Fibroblast of mammary gland (primary cell): ENCODE measurements at places on chromosomes 7 and 10.

GRCh38 chr7:154584352-154585252 is 418.3 kb downstream of the PAXIP1 start:
- no peak for DNase-seq

DNA sequence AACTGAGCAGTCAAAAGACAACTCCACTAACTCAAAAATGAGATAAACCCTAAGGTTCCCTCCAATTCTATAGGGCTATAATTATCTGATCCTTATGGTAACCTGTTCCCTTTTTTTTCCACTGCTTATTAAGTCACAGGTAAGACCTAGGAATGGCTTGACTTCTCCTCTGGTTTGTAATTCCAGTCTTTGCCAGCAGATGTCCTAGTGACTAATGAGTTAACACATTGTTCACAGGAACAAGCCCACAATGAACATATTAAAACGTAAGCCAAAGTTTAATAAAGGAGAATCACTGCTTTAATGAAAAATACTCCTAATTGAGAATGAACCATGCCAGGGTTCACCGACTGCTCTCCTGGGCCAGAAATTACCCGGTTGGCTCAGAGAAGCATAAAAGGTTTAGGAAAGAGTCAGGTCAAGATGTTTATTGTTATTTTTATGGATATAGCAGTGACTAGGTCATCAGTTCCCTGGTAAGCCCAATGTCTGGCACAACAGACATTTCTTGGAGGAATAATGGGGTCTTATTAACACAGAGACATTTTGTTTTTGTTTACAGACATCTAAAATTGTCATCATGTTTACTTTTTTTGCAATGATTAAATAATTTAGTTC is 120.1 kb downstream of the ELAPOR2 start:
- peak; percentile 74 for DNase-seq

- peak; percentile 9 for DNase-seq
These were observed 64.0 kb downstream of the MTPAP start for GRCh38 chr10:30284865-30285594.

DNA sequence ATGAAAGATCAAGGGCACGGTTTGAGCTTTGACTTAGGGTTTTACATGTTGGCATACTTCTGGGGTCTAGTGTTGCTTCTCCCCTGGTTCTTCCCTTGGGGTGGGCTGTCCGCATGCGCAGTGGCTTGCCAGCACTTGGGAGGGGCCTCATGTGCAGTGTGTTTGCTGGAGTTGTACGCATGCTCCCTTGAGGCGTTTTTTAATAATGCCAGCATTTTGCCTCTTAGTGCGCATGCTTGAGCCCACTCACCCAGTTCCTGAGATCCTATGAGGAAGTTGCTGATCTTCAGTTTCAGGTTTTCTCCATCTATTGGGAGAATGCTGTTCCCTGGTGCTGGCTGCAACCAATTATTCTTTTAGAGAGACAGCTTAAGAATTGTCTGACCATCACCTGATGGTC is 113.4 kb upstream of the GPR141 start:
- no peak for DNase-seq

DNA sequence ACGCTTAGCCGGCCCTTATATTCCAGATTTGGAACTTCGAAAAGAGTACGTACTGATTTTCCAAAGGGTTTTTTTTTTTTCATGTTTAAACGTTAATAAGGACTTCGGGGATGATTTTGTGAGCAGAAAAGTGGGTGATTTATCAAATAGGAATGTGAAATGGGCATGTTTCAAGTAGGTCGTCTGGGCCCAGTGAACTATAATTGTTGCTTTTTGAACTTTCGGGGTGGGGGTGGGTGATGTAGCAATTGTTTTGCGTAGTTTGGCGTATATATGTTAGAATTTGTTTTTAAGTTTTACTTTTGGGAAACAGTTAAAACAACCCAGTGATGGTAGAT is 299 bp upstream of the PBLD start:
- peak; percentile 64 for DNase-seq

DNA sequence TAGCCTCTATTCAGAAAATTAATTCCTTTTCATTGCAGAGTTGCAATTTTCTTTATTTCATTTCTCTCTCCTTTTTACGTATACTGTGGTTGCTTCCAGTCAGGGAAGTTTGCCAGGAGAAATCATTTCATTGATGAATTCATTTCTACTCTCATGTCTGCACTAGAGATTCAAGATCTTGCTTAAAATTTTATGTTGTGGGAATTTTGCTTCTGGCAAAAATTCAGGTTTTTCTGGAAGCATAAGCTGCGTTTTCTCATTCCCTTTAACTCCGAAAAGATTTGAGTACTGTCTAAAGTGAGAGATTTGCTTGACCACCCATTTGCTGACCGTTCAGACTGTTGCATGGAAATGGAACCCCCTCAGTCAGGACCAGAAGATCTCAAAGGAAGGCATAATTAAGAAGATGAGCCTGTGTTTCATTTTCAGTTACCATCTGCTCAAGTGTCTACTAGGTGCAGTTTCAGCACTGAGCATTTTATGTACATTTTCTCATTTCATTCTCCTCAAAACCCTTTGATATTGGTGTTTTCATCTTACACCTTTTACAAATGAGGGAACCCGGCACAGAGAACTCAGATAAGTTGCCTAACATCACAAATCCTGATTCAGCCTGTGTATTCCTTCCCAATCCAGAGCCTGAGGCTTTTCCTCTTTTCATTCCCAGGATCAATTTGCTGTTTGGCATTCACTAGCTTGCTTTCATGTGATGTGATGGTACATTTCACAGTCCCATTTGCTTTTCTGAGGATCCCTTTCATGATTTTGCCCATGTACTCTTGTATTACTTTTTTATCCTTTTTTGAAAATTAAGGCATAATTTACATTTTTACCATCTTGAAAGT is 3.9 kb downstream of the PTPRZ1 start:
- DNase-seq, result no peak

DNA sequence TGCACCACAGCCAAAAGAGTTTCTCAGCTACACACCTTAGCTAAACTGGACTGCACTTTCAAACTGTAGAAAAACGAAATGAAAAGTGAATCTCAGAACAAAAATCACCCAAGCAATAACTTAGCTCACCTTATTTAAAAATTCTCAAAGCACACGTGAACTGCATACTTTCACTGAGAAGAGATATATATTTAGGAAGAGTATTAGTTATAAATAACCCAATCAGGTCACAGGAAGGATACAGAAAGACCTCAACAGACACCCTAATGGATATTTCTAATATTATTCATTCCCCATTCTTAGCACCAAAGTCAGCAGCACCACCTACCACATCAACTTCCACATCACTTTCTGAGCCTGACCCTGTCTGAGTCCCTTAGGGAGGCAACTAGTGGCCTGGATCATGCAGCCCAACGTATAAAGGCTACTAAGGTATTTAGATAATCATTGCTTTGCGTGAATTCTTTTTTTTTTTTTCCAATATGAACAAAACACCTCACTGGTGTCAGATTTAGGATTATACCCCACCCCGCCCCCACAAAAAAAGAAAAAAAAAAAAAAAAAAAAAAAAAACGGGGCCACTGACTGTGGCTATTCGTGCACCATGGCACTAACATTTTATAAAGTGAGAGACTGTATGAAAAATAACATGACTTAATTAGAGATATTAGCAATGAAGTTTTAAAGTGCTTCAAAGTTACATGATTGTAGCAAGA is 2.6 kb downstream of the ABI1 start:
- peak; percentile 39 for DNase-seq

DNA sequence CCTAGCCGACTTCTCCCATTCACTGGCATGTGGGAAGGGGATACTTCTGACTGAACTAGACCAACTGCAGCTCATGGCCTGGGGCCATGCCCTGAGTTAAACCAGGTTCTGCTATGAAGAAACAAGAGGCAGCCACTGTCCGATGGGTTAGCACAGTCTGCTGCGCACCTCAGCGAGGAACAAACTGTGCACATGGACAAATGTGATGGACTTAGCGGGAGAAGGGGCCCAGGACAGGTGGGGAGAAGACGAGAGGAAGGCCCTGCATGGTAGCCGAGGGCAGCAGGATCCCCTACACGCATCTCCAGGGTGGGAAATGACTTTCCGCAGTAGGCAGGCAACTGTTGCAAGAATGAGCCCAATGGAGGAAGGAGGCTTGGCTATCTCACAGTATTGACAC is 115.0 kb downstream of the PRKAG2 start:
- DNase-seq, result no peak

GRCh38 chr10:62627983-62628382 is 176.5 kb upstream of the ADO start:
- DNase-seq, result no peak

DNA sequence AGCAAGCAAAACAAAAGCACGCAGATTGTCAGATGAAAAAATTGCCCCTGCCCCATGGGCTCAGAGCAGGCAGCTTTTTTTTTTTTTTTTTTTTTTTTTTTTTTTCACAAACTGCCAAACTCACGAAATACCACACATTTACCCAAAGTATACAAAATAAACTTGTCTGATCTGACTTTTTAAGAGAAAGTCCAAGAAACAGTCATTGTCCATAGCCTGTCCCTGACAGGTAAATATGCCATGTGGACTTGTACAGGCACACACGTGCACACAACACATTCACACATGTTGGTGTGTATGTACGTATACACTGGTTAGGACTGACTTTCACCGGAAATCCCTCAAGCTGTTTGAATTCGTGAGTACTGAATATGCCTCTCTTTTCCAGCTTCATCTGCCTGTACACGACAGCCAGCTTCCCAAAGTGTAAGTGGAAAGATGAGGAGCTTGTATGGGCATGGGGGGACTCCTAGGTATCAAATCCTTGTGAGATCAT is 929 bp upstream of the HGF start:
- no peak for DNase-seq

DNA sequence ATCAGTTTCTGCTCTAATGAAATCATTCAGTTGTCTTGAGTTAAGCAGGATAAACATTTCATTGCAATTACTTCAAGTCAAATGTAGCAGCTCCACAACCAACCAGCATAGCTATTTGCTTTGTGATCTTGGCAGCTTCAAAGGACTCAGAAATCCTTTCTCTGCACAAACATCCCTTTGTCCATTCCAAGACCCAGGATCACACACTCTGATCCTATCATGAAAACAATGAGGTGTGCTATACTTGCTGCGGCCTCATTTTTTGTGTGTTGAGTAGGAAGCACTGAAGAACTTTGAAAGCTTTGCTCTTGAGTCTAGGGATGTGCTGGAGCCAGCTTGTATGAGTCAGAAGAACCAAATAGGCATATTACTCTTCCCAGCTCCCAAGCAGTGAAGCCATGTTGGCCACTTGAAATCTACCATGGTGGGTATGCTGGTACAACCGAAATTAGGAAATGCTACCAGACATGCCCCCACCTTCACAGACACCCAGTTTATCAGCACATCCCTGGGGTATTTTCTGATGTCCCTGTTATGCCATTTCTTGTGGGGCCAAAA is 199.4 kb upstream of the PRSS58 start:
- DNase-seq, result no peak

DNA sequence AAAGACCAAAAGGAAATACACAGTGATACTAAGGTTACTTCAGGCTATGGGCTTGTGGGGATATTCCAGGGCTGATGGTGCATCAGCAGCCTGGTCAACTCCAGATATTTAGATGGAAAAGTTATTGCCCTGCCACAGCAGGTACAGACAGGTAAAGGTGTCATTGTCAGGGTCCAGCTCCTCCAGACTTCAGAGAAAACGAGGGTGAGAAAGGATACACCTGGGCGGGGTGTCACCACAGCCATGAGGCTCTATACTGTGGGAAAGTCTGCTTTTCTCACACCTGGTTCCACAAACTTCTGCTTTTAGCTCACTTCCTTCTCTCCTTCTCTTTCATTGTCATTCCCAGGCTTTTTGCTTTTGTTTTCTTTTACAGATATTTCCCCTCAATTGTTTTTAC is 2.0 kb upstream of the C10orf120 start:
- DNase-seq, result no peak

DNA sequence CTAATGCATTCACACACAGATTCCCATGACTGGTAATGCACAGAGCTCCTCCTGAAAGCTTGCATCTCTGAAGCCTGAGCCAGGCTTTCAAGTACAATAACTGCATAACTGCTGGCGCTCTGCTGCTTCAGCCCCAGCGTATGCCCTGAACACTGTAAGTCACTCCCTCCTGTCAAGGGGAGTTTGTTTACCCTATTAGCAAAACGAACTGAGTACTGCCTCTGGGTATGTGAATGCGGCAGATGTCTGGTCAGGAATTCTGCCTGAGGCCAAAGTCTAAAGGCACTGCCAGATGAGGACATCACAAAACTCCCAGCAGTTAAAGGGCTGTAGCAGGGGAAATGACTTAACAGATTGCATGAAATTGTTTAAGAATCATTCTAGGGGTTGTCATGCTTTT is 97.7 kb downstream of the NRCAM start:
- peak; percentile 48 for DNase-seq

- DNase-seq, result no peak
These were observed 96.5 kb downstream of the NRF1 start for GRCh38 chr7:129707910-129708499.

GRCh38 chr10:102675666-102676533 is 31.6 kb downstream of the TRIM8 start:
- peak; percentile 84 for DNase-seq

GRCh38 chr7:128913870-128914565 is 3.5 kb upstream of the KCP start:
- DNase-seq, result no peak

- peak; percentile 65 for DNase-seq
These were observed 5.8 kb downstream of the UNC5B start for GRCh38 chr10:71218046-71218650.

- DNase-seq, result no peak
These were observed 997.3 kb downstream of the REEP3 start for GRCh38 chr10:64518456-64518855.
